Suprapubic skin (tissue), 4 donors: ENCODE measurements at places on chromosomes 7 and 10.
A peak's percentile ranks its signal among the peaks of the same experiment; 100 is the strongest.

DNA sequence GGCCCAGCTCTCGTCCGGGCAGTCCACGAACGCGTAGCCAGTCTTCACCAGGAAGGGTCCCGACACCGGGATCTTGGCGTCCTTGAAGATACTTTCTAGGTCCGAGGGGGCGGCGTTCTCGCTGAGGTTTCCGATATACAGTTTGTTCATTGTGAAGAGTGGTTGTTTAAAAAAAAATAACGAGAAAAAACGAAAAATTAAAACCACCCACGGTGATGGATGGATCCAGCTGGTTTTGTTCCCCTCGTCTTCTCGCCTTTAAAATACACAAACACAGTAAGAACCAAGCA is 385 bp downstream of the IGF2BP3 start:
- H3K4me1 ChIP-seq, result peaks cover 53% of the 10 kb centered on the region
- no peak overlapping the region for H3K27ac ChIP-seq
- H3K27me3 ChIP-seq, result peaks cover 100% of the 10 kb centered on the region
- no peak for DNase-seq

DNA sequence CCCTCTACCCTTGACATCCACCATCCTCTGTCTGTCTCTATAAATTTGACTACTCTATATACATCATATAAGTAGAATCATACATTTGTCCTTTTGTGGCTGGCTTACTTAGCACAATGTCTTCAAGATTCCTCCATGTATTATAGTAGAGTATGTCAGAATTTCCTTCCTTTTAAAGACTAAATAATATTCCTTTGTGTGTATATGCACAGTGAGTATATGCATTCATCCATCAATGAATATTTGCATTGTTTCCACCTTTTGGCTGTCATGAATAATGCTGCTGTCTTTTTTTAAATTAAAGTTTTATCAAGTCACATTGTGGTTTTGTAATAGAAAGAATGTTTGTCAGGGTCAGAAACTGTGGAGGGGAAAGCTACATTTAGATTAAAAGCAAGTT is 195.3 kb downstream of the ANK3 start:
- H3K36me3 ChIP-seq, result peaks cover 15% of the 10 kb centered on the region
- H3K4me3 ChIP-seq, result no peak overlapping the region
- no peaks in the 10 kb centered on the region for H3K4me1 ChIP-seq

DNA sequence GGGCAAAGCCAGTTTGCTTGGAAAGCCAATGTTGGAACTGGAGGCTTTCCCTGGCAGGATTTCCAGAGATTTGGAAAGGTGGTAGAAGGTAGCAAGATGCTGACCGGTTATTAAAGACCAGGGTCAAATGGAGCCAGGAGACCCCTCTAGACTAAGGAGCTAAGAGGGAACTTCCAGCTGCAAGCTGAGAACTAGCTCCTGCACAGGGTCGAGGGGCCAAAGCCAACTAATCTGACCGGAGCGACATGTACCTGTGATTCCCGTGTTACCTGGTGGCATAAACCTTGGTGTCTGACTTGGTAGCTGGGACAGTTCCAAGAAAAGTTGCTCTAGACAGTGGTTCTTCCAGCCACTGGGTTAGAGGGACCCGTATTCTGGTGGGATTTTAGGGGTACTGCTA is 41.8 kb downstream of the SPDYE5 start:
- peaks cover 30% of the 10 kb centered on the region for H3K36me3 ChIP-seq
- H3K27me3 ChIP-seq, result no peaks in the 10 kb centered on the region
- H3K4me3 ChIP-seq, result no peak overlapping the region
- no peaks in the 10 kb centered on the region for H3K4me1 ChIP-seq
- H3K27ac ChIP-seq, result no peak overlapping the region
- no peak for DNase-seq

DNA sequence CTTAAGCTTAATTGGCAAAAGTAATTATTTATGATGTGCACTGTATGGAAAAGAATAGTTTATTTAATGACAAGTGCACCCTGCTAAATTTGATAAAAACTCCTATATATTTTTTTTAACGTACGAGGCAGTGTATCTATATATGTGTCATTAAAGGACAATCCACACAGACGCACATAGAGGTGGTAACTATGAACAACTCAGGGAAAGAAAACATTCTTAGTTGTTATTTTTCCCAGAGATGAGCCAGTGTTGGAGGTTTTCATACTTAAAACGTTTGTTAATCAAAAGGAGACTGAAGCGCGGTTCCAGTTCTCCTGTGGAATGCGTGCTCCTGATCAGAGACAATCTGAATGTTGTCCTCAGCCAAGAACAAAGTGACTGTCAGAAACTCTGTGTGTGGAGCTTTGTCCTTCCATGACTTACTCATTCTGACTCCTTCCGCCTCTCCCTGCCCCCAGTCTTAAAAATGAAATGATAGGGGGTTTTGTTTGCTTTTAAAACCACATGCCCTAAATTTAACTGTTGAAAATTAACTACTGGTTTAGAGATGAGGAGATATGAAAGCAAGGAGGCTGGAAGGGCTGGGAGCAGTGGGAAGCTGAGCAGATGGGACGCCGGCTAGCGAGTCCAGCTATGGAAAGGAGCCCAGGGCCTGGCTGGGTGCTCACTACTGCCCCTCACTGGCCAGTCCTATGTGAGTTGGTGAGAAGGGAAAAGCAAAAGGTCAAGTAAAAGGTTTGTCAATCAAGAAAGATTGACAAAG is 99.6 kb downstream of the SVIL start:
- DNase-seq, result no peak
- peaks cover 17% of the 10 kb centered on the region for H3K36me3 ChIP-seq
- peak overlapping the region; percentile 65 for H3K27ac ChIP-seq
- H3K4me3 ChIP-seq, result no peak overlapping the region
- peaks cover 26% of the 10 kb centered on the region for H3K4me1 ChIP-seq
- no peaks in the 10 kb centered on the region for H3K27me3 ChIP-seq

- no peak overlapping the region for H3K4me3 ChIP-seq
- peak; percentile 42 for DNase-seq
- no peaks in the 10 kb centered on the region for H3K36me3 ChIP-seq
- H3K27me3 ChIP-seq, result peaks cover 13% of the 10 kb centered on the region
These were observed 163.0 kb upstream of the PPP2R2D start for GRCh38 chr10:131737543-131738395.

DNA sequence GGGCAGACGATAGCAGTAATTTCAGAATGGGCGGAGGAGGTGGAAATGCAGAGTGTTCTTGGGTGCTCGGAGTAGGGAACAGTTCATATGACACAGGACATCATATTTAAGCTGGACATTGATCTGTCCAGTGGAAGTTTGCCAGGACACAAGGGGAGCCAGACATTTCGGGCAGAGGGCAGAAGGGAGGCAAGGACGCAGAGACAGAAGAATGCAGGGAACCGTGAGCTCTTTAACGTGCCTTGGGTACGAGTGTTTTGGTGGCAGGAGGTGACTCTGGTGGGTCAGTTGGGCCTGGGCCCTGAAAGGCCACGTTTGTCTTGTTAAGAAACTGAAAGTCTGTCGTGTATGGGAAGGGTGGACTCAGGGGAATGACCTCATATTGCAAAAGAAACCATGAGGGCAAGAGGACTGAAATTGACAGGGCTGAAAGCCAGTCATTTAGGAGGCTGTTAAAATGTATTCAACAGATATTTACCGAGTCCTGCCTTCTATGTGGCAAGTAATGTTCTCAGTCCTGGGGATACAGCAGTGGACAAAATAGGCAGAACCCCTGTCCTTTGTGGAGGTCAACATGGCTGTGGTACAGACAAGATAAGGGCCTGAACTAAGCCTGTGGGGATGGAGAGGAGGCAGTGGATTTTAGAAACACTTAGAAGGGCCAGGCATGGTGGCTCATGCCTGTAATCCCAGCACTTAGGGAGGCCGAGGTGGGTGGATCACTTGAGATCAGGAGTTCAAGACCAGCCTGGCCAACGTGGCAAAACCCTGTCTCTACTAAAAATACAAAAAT is 2.2 kb downstream of the OPTN start:
- peaks cover 5% of the 10 kb centered on the region for H3K36me3 ChIP-seq
- H3K27ac ChIP-seq, result peak overlapping the region; percentile 62
- DNase-seq, result no peak

GRCh38 chr10:75191821-75192568 is 18.6 kb upstream of the VDAC2 start:
- peaks cover 23% of the 10 kb centered on the region for H3K4me1 ChIP-seq
- peak overlapping the region; percentile 66 for H3K27ac ChIP-seq
- no peak for DNase-seq
